Neural progenitor cell (in vitro differentiated cells): ENCODE measurements at places on chromosomes 13 and 19.

- no peak for DNase-seq
Observed at GRCh38 chr13:45713721-45714120, 11.6 kb downstream of the CBY2 start.

DNA sequence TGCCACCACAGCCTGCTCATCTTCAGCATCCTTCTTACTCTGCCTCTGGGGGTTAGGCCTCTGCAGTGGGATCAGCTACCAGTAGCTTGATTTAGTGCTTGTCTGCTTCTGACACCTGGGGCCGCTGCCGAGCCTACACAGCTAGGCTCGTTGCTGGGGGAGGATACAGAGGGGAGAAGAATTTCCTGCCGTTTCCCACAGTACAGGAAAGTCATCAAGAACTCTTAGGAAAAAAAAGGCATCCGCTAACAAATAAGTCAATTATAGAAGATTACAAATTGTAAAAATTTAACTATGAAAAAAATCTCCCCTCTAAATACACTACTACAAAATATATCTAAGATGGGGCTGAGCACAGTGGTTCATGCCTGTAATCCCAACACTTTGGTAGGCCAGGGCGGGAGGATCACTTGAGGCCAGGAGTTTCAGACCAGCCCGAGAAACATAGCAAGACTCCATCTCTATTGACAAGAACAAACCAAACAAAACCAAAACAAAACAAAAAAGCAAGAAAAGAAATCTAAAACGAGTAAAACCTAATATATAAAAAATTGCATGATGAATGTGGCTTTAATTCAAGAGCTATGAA is 26.7 kb downstream of the LATS2 start:
- DNase-seq, result peak; percentile 35

GRCh38 chr13:45747071-45747470 is 45.0 kb downstream of the CBY2 start:
- DNase-seq, result no peak

- DNase-seq, result peak; percentile 50
Observed at GRCh38 chr19:9075064-9075949, 11.6 kb upstream of the OR1M1 start.

DNA sequence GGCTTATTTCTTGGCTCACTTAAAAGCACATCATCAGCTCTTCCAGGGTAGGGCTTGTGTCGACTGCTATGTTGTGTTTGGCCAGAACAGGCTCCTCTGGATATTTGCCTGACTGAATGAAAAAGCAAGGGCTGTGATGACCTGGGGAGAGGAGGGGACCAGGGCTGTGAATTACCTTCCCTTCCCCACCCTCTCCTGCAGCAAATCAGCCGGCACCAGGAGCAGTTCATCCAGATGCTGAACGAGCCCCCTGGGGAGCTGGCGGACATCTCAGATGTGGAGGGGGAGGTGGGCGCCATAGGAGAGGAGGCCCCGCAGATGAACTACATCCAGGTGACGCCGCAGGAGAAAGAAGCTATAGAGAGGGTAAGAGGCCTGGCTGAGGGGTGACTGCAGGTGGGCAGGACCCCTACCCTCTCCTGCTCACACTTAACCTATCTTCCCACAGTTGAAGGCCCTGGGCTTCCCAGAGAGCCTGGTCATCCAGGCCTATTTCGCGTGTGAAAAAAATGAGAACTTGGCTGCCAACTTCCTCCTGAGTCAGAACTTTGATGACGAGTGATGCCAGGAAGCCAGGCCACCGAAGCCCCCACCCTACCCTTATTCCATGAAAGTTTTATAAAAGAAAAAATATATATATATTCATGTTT is 4.4 kb downstream of the GADD45GIP1 start:
- DNase-seq, result no peak

- DNase-seq, result peak; percentile 92
Observed at GRCh38 chr19:12769689-12770088, 5.7 kb downstream of the HOOK2 start.

DNA sequence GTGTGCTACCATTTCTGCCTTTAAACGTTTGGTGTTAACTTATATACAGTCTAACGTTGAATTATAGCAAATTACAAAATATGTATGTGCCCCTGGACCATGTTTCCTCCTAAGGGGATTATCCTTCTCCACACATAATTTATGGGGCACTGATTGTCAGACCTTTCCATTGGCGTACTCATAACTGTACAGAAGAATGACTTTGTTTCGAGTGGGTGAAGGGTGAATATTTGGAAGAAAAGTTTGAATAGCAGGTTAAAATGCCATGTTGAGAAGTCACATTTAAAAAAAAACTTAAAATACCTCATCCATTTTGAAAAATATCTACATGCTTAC is 58.8 kb downstream of the SLC10A2 start:
- no peak for DNase-seq

DNA sequence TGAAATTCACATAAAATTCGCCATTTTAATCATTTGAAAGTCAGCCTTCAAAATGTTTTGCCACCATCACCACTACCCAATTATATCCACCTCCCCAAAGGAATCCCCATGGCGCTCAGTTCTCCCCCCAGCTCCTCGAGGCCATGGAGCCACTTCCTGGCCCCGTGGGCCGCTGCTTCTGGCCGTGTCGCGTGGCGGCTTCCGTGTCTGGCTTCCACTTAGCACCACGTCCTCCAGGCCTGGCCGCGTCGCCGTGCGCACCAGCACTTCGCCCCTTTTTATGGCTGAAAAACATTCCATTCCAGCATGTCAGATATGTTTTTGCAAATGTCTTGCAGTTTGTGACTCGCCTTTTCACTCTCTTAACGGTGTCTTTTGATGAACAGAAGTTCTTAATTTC is 46.7 kb upstream of the DCUN1D2 start:
- DNase-seq, result no peak

- DNase-seq, result no peak
Observed at GRCh38 chr13:45339867-45340266, 1.1 kb downstream of the TPT1 start.

DNA sequence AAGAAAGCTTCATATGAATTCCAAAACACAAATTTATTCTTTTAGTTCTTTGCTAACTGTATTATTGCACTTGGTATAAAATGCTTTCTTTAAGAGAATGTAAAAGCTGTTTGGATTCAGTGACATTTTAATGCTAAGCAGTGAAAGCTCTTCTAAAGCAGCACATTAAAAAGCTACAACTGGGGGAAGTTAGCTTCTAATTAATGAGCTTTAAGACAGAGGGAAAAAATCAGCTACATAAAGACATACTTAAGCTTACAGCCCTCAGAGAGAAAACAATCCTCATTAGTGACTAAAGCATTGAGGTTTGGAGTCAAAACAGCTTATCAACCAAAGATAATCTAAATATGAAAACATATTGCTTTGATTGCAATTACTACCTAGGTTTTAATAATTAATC is 1222.2 kb upstream of the SPRY2 start:
- DNase-seq, result no peak

GRCh38 chr19:7692417-7693088 is 9.4 kb downstream of the FCER2 start:
- no peak for DNase-seq

DNA sequence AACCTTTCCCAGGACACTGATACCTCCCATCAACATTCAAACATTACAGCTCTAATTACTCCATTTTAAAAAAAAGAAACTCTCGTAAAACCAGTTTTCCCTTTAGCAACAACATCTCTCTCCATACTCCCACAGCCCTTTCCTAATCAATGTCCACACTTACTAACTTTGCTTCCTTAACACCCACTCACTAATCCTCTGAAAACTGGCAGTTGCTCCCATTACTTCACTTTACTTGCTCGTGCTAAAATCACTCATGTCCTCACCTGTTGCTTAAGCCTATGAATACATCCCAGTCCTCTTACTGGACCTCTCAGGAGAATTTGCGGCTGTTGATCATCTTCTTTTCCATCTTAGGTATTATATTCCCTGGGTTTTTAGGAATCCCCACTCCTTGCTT is 44.8 kb downstream of the RBM26 start:
- DNase-seq, result no peak

DNA sequence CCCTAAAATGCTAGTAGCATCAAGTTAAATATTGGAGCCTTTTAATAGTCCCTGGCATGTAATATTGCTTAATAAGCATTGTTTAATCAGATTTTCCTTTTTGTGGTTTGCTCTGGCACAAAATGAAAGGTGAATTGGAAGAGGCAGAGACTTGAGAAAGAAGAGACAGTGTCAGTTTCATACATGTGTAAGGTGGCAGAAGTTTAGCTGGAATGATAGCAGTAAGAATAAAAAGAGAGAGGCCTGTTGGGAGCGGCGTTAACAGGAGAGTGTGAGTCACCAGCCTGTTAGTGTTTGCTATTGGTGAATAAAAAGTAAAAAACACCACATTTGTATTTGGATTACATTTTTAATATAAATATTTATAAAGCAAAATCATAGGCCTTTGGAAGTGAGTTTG is 145.3 kb downstream of the PDS5B start:
- no peak for DNase-seq

DNA sequence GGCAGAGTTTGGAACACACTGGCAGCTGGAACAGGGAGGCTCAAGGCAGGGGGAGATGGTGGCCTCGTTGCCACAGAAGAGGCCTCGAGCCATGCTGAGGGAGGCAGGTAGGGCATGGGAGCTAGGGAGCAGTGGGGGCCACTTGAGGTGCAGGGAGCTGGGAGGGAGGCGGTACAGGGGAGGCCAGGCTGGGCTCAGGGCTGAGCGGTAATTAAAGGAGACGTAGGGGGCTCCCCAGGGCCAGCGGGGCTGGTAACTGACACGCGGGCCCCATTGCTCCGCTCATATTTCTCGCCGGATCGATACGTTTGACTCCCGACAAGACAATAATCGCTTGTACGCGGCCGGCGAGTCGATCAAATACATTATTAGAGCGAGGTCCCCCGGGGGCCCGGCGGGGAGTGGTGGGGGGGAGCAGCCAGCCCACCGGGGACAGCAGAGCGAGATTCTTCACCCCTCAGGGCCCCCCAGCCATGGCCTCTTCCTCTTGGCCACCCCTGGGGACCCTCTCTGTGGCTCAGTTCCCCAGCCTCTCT is 2.4 kb upstream of the POU2F2 start:
- no peak for DNase-seq

GRCh38 chr13:33879118-33879517 is 61.2 kb downstream of the RFC3 start:
- no peak for DNase-seq

DNA sequence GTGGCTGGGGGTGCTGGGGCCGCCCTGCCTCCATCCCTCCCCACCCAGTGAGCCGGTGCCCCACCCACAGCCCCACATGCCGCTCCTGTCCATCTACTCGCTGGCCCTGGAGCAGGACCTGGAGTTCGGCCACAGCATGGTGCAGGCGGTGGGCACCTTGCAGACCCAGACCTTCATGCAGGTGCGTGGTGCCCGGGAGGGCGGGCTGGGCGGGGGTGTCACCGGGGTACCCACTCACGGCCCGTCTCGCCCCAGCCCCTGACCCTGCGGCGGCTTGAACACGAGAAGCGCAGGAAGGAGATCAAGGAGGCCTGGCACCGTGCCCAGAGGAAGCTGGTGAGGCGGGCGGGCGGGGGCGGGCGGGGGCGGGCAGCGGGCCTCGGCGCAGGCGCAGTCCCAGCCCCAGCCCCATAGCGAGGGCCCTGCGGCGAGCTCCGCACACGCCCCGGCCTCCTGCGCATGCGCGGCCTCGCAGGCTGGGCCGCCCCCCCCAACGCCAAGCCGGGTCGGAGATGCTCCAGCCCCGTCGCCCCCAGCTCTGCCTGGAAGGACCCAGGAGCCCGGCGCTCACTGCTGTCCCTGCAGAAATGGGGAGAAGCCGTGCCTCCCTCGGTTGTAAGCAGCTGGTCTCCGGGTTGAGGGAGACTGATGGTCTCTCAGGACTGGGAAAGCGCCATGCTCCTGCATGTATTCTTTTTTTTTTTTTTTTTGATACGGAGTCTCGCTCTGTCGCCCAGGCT is 7.7 kb downstream of the ARHGAP45 start:
- no peak for DNase-seq
